Type B pancreatic cell (in vitro differentiated cells): ENCODE measurements at places on chromosomes 6 and 20.

DNA sequence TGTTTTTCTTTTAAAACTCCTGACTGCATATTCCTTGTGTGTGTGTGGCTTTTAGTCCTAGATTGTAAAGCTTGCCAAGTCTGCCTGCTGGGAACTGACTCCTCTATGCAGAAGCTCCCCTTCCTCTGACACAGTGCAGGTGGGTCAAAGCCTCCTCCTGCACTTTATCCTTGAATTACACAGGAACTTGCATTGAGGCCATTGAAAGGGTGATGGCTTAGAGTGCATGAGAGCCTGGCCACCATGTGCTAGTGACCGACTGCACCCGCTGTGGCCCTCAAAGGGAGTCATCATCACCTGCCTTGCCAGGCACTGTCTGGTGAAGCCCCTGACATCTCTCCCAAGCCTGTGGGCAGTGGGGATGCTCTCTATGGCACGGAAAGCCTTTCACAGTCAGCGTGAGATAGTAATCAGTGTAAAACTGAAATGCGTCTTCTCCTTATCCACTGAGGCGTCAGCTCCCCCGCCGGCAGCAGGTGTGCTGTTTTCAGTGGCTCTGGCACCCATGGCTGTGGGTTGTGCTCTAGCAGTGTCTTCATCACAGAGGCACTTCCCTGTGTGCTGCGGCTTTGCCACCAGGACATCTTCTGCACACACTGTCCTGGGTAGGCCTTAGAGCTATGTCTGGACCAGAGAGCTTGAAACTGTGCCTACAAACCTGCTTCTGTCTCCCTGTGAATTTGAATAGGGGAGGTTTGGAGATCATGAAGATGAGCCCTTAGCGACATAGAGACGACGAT lies 87.9 kb downstream of the THBS2 start:
- no peaks in the 10 kb centered on the region for H3K27me3 ChIP-seq
- no peaks in the 10 kb centered on the region for H3K4me1 ChIP-seq
- no peak overlapping the region for H3K27ac ChIP-seq
- no peak for DNase-seq
- H3K36me3 ChIP-seq = no peaks in the 10 kb centered on the region

DNA sequence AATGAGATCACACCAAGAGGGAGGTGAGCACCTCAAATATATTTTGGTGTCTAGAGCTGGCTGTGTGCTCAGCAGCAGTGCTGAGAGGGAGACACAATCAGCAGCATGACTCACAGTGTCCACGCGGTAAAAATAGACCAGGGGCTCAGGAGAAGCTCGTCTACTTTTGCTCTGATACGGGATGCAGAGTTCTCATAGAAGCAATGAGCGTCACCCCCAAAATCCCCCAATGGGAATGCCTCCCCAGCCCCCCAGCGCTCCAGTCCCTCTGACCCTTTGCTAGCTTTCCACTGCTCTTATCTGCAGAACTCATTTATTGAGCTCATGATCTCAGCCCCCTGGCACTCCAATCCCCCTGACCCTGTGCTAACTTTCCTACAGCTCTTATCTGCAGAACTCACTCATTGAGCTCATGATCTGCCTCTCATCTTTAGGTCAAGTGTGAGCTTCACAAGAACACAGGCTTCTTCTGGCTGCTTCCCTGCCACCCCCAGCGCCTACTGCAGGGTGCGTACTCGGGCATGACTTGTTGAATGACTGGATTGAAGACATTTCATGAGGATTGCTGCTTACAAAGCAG lies 34.0 kb downstream of the SYNDIG1 start:
- peaks cover 3% of the 10 kb centered on the region for H3K27me3 ChIP-seq
- no peak for DNase-seq
- H3K4me1 ChIP-seq = peaks cover 14% of the 10 kb centered on the region

GRCh38 chr6:169249057-169249456 lies 4.6 kb downstream of the THBS2 start:
- H3K4me3 ChIP-seq = no peak overlapping the region
- H3K4me1 ChIP-seq = peaks cover 24% of the 10 kb centered on the region
- peaks cover 49% of the 10 kb centered on the region for H3K27me3 ChIP-seq
- H3K36me3 ChIP-seq = peaks cover 6% of the 10 kb centered on the region
- DNase-seq = no peak

- H3K4me1 ChIP-seq = peaks cover 6% of the 10 kb centered on the region
- no peak overlapping the region for H3K4me3 ChIP-seq
- no peaks in the 10 kb centered on the region for H3K27me3 ChIP-seq
- DNase-seq = no peak
- H3K27ac ChIP-seq = no peak overlapping the region
- no peaks in the 10 kb centered on the region for H3K36me3 ChIP-seq
Observed at GRCh38 chr6:154285826-154286225, 70.8 kb downstream of the IPCEF1 start.
